ENCODE measurements at places on chromosomes 2 and 18. TPM values are rescaled to one million over a fixed set of nuclear protein-coding genes. Genes with fewer than 3 reads are reported as not detected.

DNA sequence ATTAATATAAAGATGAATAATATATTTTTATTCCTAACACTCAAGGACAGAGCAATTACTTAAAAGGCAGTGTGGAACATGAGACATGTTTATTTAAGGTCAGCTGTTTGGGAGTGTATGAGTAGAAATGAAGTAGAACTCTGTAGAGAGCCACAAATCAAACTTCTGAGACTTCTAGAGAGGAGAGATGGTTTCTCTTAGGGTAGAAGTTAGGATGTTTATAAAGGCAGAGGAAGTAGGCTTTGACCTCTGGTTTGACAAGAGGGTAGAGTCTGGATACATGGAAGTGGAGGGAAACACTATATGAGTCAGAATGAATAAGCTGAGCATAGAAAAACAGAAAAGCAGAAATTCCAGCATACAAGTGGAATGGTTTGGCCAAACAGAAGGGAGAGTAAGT lies 262.1 kb upstream of the KLHL14 start:
- no peak for DNase-seq

Gene PRKAG3
- total RNA-seq, result not detected

GRCh38 chr2:121635371-121635770 lies 13.9 kb downstream of the CLASP1 start:
- no peak for DNase-seq

DNA sequence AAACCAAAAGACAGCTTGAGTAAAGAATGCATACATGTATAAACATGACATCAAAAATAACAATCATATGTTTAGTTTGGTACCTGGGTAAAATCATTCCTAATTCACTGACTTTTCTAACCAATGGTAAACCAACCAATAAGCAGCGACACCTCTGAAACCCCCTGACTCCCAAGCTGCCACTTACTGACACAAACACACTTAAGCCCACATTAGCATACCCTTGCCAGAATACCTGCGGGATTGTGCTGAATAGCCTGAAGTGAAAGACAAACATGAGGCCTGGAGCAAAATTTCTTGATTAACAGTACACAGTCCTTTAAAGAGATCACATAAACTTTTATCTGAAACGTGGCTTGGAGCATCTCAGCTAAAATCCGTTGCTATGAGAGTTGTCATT lies 902.9 kb downstream of the TMEM182 start:
- no peak for DNase-seq

Gene RESP18
- total RNA-seq, result not detected

- DNase-seq, result no peak
Measured at GRCh38 chr2:152825834-152826233, 107.4 kb downstream of the ARL6IP6 start.

Gene ANKRD30BL
- not detected for total RNA-seq

Gene GNLY
- total RNA-seq, result 0.27 TPM

DNA sequence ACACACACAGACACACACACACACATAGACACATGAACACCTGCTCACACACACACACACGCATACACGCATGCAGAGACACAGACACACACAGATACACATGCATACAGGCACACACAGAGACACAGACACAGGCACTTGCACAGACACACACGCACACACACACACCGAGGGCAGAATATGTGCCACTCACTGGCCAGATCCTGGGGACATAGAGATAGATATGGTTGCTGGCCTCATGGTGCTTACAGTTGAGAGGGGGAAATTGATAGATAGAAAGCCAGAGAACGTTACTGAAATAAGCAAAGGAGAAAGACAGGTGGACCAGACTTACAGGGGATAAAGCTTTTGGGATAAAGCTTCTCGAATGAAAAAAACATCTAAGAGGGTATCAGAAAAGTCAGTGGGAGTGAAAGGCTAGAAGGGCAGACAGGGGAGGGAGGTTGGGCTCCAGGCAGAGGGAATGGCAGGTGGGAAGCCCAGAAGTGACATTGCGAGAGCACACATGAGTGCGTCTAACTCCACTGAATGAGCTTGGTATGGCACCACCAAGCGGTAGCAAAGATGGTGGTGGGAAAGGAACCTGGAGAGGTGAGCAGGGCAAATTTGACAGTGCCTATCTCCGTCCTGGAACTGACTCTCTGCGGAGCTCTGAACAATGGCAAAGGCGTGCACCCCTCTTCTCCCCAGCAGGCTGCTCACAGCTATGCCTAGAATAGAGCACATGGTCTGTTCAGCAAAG lies 390.1 kb upstream of the TRIB2 start:
- no peak for DNase-seq

DNA sequence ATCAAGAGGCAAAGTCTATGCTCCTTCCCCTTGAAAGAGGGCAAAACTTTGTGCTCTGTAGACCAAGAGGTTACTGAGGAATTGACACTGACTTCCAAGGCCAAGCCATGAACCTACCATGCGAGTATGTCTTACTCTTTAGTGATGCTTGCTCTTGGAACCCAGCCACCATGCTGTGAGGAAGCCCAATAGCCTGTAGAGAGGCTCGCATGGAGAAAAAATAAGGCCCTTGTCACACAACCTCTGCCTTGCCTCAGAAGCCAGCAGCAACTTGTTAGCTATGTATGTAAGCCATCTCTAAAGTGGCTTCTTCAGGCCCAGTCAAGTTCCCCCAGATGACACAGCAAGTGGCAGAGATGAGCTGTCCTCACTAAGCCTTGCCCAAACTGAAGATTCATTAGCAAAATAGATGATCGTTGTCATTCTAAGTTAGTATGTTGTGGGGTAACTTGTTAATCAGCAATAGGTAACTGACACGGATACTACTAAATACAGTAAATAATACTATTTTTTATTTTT lies 66.1 kb upstream of the RGPD5 start:
- no peak for DNase-seq

Gene PPP1R1C
- not detected for total RNA-seq

Gene GALNT13
- total RNA-seq, result under 0.01 TPM

DNA sequence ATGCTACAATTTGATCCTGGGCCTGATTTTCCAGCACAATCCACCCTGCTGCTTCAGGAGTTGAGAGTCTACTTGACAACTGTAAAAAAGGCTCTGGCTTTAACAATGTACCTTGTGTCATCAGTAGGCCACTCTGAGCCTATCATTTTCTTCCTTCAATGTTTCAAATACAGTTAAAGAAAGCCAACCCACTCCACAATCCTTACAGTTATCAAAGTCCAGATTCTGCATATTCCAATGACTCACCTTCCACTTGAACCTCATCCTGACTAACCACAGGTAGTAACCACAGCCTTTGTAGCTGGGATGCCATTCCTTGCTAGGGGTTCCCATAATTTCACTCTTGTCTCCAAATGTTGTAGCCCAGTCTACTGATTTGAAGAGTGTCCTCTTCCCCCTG lies 35.5 kb upstream of the AQP4 start:
- no peak for DNase-seq

DNA sequence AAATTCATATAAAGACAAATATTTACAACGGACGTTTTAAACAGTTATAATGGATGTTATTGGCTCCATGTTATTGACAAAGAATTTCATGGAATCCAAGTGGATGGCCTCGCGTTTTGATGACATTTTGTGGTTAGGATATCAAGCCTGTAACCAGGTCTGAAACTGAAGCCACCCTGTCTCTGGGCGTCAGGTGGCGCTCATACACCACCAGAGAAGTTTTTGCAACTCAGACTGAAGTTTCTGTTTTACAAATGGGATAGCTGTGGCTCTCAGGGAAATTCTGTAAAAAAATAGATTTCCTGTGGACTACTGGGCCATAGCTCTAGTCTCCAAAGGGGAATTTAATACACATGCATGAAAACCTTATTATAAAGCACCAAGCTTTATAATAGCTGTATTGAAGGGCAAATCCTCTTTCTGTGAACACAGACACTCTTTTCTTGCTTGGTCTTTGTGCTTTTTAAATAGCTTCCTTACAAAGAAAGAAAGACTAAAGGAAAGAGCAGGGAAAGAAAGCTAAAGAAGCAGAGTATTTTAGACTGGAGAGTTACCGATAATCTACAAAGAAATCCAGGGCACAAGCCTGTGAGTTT lies 86.7 kb downstream of the C18orf54 start:
- DNase-seq, result no peak

- DNase-seq, result no peak
Measured at GRCh38 chr2:15265889-15266288, 295.2 kb downstream of the NBAS start.

DNA sequence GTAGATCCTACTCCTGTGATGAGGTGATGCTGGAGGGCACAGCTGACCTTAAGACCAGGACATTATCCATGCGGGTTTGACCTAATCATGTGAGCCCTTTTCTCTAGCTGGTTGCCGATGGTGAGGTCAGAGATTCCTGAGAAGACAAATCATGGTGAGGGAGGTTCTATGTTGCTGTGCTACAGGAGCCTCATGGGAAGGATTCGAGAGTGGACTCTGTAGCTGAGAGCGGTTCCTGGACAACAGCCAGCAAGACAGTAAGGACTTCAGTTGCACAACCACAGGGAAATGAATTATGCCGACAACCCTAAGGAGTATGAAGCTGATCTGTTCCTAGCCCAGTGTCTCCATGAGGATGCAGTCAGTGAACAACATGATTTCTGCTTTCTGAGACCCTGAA lies 80.4 kb downstream of the EPB41L3 start:
- DNase-seq, result no peak

DNA sequence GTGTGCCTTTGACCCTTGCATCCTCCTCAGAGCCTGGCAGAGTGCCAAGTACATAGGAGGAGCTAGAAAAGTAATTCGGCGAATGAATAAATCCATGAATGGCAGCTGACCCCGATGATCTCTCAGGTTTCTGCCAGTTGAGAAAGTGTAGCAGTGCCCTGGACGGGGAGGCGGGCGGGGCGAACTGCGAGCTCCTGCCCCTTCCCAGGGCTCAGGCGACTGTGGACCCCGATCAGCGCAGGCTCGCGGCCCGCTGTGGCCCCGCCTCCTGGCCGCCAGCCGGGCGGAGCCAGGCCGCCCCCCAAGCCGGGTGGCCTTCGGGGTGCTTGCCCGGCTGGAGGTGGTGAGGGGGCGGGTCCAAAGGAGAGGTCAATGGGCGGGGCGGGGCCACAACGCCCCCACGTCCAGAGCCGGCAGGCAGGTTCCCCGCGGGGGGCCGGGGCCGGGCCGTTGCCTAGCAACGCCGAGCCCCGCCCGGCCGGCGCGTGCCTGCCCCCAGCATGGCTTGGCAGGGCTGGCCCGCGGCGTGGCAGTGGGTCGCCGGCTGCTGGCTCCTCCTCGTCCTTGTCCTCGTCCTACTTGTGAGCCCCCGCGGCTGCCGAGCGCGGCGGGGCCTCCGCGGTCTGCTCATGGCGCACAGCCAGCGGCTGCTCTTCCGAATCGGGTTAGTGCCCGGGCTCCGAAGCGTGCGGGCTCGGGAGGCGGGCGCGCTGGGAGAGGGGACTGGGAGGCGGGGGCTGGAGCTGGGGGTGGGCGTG lies 30.6 kb upstream of the TMBIM1 start:
- peak; percentile 82 for DNase-seq

DNA sequence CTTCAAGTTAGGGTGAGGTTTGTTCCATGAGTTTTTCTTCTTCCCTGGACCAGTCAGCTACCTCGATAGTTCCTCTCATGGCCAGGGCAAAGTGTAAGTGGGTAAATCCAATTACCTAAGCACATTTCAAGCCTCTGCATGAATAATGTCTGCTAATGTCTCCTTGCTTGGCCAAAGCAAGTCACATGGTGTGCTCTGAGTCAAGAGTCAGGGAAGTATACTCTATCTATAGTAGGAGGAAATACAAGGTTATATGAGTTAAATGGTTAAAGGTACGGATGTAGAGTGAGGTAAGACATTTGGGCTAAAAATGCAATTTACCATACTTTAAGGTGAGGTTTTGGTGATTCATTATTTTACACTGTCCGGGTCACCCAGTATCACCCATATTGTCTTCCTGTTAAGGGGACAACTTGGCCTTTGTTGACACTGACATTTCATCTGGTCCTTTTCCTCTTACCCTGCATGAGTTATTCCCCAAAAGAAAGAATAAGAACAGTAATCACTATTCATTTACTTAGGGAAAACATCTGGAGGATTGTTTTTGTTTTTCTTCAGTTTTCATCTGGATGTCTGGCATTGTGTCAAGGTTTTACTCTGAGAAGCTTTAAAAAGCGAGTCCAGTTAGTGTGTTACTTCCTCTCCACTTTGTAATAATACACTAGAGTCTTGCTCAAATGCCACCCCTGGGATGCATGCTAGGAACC lies 405.5 kb downstream of the RND3 start:
- DNase-seq, result no peak

GRCh38 chr2:138960191-138960590 lies 180.0 kb upstream of the NXPH2 start:
- no peak for DNase-seq

Gene TTC39C
- 17.2 TPM for total RNA-seq

DNA sequence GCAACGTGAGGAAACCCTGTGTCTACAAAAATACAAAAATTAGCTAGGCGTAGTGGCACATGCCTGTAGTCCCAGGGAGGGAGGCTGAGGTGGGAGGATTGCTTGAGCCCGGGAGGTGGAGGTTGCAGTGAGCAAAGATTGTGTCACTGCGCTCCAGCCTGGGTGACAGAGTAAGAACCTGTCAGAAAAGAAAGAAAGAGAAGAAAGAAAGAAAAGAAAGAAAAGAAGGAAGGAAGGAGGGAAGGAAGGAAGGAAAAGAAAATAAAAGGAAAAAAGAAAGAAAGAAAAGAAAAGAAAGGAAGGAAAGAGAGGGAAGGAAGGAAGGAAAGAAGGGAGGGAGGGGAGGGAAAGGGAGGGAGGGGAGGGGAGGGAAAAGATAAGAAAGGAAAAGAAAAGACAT lies 89.9 kb upstream of the HPCAL1 start:
- DNase-seq, result no peak

Gene ABCB11
- total RNA-seq, result 0.27 TPM

DNA sequence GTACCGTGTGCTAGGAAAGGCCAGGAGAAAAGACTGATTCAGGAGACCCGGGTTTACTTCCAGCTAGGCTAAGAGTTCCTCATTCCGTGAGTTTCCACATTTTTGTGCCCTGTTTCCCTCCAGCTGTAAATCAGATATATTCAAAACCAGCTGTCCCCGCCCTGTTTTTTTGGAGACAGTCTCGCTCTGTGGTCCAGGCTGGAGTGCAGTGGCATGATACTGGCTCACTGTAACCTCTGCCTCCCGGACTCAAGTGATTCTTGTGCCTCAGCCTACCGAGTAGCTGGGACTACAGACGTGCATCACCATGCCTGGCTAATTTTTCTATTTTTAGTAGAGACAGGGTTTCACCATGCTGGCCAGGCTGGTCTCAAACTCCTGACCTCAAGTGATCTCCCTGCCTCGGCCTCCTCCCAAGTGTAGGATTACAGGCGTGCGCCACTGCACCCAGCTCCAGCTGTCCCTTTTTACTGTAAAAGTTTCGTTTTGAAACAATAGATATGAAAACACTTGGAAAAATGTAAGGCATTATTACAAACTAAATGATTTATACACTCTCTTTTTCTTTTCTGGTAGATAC lies 112.8 kb upstream of the SEC11C start:
- DNase-seq, result no peak

DNA sequence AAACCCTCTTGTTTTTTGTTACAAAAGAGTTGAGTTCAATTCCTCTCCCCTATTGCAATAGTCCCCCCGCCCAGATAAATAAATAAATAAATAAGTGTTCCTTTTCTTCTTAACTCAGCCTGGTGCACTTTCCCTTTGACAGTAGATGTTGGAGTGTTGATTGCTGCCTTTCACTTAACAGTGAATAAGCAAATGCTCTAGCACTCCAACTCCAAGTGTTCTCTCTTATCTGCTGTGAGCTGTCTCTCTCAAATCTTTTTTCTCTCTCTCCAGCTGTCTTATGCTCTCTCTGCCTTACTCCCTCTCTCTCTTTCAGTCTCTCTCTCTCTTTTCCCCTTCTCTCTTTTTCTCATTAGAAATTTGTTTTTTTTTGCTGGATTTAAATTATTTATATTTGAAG lies 216.7 kb downstream of the TMX3 start:
- no peak for DNase-seq

Gene ICA1L
- 4.6 TPM for total RNA-seq

Gene KCNJ3
- not detected for total RNA-seq

- DNase-seq, result no peak
Measured at GRCh38 chr2:158716921-158717320, 78.2 kb upstream of the DAPL1 start.
